ENCODE measurements at places on chromosomes 16 and 17.

- DNase-seq = no peak
These were observed 39.4 kb downstream of the EFCAB13 start for GRCh38 chr17:47363171-47363570.

- DNase-seq = no peak
These were observed 16.6 kb downstream of the TRPV2 start for GRCh38 chr17:16432017-16432416.

DNA sequence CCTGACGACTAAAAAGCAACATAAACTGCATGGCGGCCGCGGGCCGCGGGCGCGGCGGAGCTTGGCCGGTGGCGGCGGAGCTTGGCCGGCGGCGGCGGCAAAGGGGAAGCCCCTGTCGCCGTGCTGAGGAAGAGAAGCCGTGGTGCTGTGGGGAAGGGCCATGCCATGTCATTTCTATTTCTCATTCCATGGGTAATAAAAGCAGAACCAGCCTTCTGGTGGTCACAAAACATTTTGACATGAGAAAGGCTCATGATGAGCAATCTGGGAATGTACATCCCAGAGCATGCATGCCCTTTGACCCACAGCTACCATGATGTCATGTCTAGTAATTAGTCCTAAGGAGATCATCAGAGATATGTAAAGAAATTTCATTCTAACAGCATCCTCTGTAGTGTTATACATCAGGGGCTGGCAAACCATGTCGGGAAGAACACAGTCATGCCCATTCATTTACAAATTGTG is 23.9 kb upstream of the HEATR6 start:
- DNase-seq = peak; percentile 52

DNA sequence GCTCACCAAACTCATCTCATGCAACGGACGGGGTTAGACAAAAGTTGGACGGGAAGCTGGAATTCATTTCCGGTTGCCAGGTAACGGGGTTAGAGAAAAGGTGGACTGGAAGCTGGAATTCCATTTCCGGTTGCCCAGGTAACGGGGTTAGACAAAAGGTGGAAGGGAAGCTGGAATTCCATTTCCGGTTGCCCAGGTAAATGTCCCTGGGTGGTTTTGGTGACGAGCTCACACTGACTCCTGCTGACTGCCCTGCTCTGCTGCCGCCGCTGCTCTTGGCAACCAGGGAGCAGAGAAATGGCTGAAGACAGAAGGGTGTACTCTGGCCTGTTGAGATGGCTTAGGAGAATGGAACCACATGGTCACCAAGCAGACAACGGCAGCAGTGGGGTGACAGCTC is 170.3 kb upstream of the RPH3AL start:
- no peak for DNase-seq

DNA sequence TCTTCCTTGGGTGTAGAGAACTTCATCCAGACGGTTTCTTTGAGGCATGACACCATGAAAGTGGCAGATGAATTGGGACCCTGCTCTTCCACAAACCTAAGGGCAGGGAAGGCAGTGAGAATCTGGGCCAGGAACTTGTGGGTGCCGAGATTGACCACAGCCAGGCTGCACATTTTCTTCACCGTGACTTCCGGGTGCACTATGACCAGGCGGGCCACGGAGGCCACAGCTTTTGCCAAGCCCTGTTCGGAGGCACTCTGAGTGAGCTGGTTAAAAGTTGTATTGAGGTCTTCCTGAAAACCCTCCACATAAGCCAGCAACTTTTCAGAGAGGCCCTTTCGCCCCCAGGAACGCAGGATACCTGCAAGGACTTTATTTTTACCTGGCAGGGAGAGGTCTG is 5.9 kb downstream of the GEMIN4 start:
- no peak for DNase-seq

- DNase-seq = no peak
These were observed 1.9 kb upstream of the SNAI3 start for GRCh38 chr16:88688013-88688778.

DNA sequence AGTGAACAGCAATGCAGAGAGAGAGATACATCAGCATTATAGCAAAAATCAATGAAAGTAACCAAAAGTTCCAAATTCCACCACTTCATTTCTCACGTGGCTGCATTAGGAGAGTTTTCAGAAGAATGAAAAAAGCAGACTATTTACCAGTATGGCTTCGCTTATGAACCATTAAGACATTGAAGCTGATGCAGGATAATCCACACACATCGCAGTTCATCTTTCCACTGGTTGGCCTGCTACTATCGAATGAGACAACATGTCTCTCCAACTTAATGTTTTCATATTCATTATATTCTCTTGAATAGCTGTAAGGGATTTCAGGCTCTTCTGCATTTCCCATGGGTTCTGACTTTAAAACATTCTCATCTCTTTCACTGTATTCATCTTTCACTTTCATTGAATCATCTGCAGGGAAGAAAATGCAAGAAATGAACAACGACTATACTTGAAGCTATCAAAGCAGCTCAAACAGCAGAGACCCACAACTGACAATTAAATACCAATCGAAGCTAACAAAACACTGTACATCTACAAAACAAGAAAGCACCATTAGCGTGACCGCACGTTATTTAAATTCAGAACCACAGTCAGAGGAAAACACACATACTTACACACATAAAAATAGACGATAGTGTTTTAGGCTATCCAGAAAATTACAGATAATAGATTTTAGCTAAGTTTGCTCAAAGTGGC is 54.9 kb downstream of the GRB7 start:
- DNase-seq = no peak

DNA sequence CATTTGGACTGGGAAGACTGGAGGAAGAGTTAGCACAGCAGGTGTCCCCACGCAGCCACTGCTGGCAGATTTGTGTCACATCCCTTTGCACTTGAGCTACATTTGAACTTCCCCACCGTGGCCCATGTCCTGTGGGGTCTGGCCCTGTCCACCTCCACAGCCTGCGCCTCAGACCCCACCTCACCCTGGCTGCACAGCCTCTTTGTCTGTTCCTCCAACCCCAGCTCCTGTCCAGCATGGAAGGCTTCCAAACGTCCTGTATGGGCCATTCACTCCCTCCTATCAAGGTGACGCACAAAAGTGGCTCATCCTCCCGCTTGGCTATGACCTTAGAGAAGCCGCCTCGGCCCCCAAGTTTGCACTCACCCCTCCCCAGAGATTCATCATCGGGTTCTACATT is 200.6 kb downstream of the FOXL1 start:
- no peak for DNase-seq

- DNase-seq = no peak
These were observed 88.1 kb upstream of the ZNF750 start for GRCh38 chr17:82927661-82928601.

GRCh38 chr16:49576173-49576494 is 202.5 kb downstream of the C16orf78 start:
- no peak for DNase-seq

GRCh38 chr16:58487566-58488351 is 12.2 kb upstream of the NDRG4 start:
- peak; percentile 52 for DNase-seq

GRCh38 chr17:33550261-33550660 is 257.2 kb upstream of the ASIC2 start:
- no peak for DNase-seq

GRCh38 chr17:39676198-39676819 is 8.1 kb downstream of the PNMT start:
- DNase-seq = no peak

- DNase-seq = no peak
These were observed 188.4 kb upstream of the MAF start for GRCh38 chr16:79788949-79789348.

DNA sequence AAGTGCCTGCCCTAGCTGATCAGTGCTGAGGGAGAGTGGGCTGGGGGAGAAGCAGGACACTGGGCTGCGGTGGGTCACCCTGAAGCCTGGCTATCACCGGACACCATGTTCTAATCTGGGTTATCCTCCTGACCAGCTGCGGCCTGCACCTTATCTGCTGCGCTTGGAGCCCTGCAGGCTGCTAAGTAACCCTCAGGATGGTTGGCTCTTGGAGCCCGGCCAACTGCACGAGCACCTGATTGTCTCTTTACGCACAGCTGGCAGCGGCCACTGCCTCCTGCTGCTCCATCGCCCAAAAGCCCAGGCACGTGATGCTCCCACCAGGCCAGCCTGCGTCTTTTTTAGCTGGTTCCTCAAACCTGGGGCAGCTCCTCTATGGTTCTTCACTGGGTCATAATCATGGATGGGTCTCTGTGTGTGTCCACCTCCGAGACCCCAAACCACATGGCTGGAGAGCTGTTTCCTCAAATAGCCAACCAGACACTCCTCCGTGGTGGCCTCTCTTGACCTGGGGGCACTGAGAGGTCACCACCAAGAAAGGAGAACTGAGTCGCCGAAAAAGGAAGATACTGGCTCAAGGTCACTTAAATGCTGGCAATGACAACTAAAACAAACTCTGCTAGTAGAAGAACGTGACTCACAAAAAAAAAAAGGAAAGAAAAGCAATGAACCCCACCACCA is 21.7 kb downstream of the SPHK1 start:
- no peak for DNase-seq

DNA sequence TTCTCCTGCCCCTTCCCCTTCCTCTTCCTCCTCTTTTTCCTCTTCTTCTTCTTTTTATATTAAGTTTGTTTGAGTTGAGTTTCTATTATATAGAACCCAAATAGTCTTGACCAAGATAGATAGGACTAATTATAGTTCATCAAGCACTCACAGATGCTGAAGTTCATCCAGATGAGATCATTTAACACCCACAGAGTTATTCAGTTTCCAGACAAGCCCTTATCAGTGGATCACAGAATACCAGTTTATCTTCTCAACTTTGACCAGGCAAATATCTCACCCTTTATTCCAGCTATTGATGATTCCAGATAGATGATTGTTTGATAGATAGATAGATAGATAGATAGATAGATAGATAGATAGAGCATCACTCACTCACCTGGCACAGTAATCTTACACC is 87.5 kb downstream of the AXIN2 start:
- DNase-seq = no peak

DNA sequence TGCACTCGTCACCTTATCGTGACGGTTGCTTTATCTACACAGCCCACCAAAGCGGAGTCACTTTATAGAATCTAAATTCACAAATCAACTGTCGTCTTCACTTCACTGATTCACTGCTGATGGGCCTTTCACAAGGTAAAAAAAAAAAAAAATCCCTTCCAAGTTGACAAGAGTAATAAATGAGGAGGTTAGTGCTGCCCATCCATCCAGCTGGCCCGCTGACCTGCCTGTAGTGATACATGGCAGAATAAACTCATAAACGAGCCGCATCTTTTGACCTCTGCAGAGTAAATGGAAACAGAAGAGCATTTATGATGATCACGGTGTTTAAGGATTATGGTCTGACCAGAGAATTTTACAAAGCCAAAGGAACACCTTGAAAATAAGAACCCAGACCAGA is 227.3 kb upstream of the IRX5 start:
- DNase-seq = no peak

DNA sequence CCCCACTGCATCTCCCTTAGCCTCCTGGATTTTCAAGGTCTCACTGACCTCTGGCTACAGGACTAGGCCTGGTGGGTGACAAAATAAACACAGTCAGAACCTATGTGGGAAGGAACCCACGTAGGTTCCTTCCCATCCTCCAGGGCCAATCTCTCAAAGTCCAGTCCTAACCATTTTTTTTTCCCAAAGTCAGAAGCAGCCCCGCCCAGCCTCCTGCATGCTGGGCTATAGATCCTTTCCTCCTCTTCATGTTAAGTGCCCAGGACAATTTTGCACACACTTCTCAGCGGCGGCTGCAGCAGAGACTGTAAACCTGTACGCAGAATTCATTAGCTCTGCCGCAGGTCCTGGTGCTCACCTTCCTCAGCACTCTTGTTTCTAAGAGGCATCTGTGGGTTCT is 285.8 kb downstream of the NPIPA8 start:
- DNase-seq = no peak

DNA sequence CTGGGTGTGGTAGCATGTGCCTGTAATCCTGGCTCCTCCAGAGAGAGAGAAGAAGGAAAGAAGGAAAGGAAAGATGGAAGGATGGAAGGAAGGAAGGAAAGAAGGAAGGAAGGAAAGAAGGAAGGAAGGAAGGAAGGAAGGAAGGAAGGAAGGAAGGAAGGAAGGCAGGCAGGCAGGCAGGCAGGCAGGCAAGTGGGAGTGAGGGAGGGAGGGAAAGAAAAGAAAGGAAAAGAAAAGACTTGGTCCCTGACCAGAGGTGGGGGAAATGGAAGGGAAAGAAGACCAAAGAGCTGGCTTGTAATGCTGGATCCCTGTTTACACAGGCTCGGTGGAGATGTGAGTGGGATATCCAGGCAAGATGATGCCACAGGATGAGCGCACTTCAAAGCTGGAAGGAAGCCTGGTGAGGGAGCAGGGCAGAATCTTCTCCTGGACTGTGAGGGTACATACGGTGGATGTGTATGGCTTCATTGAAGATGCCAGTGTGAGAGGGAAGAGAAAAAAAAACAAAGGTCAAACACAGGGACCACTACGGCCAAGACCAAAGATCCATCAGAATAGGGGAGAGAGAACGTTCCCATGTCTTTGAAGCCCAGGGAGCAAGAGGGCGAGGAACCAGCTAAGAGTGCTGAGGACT is 2.1 kb downstream of the CES1 start:
- no peak for DNase-seq

Data from astrocyte (in vitro differentiated cells and primary cell).